ENCODE measurements at places on chromosomes 5 and 9.

DNA sequence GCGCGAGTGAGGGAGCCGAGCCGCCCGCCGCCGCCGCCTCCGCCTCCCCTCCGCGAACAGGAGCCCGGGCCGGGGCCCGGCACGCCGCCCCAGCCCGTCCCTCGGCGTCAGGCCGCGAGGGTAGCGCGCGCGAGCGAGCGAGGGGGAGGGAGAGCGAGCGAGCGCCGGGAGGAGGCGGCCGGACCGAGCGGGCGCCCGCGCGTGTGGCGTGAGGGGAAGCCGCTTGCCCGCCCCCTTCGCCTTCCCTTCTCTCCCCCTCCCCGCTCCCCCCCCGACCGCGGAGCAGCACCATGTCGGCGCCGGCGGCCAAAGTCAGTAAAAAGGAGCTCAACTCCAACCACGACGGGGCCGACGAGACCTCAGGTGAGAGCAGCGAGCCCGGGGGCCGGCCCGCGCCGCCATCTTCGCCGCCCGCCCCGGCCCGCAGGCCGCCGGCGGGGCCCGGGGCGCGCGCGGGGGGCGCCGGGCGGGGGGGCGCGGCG, 312 bp downstream of the SET start:
- no peak for DNase-seq

- DNase-seq = no peak
These were observed 149.7 kb downstream of the ENC1 start for GRCh38 chr5:74490814-74491213.

GRCh38 chr5:33736510-33736909, 155.3 kb downstream of the ADAMTS12 start:
- DNase-seq = no peak

DNA sequence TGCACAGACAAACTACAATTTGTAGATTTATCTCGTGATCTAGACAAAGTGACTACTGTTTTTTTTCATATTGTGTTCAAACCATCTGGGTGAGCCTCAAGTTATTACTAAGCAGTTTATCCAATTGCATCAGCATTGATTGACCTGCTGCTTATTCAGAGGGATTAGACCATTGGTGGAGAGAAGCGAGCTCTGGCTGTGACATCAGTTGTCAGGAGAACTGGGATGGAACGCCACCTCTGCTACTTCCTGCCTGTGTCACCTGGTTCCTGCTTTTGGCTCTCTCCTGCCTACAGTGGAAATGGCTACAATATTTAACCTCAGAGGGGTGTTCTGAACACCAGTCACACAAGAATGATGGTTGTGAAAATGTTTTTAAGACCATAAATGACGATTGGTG, 12.1 kb downstream of the NR4A3 start:
- no peak for DNase-seq

GRCh38 chr9:104774831-104775573, 11.1 kb downstream of the NIPSNAP3B start:
- DNase-seq = no peak

DNA sequence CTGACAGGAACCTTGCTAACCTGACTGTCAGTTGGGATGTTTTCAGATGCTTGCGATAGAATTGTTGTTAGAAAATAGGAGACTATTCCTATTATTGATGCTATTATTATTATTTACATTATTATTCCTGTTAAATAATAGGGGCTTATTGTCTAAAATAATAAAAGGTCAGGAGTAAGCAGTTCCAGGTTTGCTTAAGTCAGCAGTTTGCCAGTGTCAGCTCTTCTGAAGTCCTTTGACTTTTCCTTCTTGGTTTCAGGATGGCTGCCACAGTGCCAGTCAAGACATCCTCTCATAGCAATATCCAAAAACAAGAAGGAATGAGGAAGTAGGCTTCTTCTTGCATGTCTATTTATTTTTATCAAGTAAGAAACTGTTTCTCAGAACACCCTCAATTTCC, 141.7 kb upstream of the MARCHF11 start:
- no peak for DNase-seq

DNA sequence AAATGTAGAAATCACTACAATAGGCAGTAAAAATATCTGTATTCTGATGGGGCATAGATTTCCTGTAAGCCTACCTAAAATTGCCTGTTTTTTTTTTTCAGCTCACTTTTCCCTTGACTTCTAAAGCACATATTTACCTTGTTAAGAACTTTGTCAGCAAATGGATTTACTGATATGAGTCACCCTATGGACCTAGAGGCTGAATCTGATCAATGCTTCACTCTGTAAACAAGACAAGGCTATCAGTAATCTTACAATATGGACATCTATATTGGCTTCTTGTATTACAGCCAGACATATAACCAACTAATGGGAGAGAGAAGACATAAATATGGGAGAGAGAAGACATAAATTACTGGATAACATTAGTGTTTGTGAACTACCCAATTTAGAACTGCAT, 792.7 kb upstream of the CHD1 start:
- no peak for DNase-seq

DNA sequence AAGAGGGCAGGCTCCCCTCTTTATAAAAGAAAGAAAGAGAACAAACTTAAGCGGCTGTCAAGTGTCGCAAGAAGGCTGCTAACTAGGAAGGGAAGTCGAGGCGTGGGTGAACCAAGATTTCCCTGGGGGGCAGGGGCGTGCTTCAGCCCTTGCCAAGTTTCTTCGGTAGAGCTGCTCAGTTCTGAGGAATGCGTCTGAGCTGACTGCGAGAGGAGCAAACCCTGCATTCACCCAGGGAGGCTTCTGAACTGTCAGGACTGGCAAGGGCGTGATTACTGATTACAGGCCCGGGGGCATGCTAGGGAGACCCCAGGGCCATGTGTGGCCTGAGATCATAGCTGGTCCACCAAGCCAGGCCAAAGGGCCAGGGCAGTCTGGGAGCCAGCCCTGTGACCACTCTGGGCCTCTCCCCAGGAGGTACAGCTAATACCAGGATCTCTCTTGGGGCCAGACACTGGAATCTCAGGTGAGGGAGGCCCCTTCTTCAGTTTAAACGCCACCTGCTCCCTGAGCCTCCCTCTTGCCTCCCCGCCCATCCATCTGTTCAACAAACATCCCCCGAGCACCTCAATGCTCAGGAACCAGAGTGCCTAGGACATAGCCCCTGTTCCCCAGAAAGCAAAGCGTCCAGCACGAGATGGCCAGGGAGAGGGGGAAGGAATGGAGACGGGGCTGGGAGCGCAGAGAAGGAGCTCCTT, 30.9 kb downstream of the SARDH start:
- DNase-seq = no peak

DNA sequence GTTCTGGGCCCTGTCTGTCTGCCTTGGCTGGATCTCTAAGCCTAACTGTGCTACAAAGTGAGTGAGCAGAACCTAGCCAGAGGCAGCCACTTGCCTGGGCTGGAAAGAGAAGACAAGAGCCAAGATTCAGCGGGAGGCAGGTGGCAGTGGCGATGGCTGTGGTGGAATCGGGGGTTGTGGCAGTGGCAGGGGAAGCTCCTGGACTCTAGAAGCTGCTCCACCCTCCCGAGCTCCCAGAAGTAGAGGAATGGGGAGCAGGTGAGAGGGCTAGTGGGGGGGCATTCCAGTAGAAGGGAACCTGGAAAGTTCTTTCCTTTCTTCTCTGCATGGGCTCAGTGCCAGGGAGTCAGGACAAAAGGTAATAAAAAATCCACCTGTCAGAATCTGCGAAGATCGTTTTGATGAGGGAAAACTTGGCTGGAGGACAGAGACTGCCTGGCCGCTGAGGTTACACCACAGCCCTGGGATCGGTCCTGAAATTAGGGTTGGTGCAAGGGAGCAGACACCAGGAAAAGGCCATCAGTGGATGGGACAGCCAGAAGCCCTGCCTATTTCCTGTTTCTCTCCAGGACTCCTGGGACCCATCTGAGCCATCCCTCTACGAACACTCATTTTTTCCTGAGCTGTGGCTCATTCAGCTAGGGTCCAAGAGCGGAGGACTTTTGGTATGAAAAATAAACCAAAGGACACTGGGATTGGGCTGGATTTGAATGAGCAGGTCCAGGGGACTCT, 1.6 kb downstream of the CRAT start:
- DNase-seq = no peak

GRCh38 chr9:22238809-22239684, 207.6 kb upstream of the DMRTA1 start:
- DNase-seq = no peak

GRCh38 chr5:156922207-156922792, 40.7 kb downstream of the TIMD4 start:
- DNase-seq = no peak

All from stimulated activated CD4-positive, alpha-beta T cell treated with anti-CD3 and anti-CD28 coated beads, Interleukin-1b, Interleukin-23, amount 100 ng/mL, for 48 hours (primary cell).